ENCODE measurements at places on chromosomes 16 and 17.

- peak; percentile 11 for DNase-seq
These were observed 14.6 kb downstream of the HSD11B2 start for GRCh38 chr16:67445441-67445912.

DNA sequence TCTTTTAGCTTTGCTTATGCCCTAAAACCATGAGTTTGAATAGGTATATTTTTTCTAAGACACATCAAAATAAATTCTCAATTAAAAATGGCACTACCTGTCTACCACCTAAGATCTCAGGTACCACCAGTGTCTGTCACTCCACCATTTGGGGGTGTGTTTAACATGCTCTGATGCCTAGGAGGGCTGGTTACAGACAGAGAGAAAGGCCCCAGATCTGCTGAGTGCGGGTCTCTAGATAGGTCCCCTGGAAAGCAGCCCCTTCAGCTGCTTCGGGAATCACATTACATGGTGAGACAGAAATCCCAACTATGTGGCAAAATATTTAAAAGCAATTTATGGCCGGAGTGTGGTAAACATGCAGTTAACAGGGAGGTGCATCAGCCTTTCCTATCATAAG lies 653 bp upstream of the VAC14 start:
- no peak for DNase-seq

DNA sequence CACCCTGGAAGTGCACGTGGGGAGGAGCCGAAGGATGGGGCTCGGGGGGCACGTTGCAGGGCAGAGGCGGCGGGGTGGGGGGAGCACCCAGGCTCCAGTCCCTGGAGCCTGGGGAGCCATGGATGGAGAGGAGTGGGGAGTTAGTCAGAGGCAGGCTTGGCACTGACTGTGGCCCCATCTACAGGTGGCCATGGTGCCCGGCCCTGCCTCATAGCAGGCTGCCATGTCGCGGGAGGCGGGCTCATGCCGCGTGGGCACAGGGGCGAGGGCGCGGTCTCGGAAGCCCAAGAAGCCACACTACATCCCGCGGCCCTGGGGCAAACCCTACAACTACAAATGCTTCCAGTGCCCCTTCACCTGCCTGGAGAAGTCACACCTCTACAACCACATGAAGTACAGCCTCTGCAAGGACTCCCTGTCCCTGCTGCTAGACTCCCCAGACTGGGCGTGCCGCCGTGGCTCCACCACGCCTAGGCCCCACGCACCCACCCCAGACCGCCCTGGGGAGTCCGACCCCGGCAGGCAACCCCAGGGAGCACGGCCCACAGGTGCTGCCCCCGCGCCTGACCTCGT lies 3.0 kb downstream of the PRR35 start:
- no peak for DNase-seq

- no peak for DNase-seq
These were observed 61.5 kb downstream of the NETO2 start for GRCh38 chr16:47082099-47082865.

GRCh38 chr16:970386-970765 lies 408 bp downstream of the LMF1 start:
- DNase-seq, result no peak

- peak; percentile 3 for DNase-seq
These were observed 130.0 kb upstream of the TOX3 start for GRCh38 chr16:52676959-52677358.

- no peak for DNase-seq
These were observed 77.0 kb upstream of the GAS7 start for GRCh38 chr17:10275418-10275817.

DNA sequence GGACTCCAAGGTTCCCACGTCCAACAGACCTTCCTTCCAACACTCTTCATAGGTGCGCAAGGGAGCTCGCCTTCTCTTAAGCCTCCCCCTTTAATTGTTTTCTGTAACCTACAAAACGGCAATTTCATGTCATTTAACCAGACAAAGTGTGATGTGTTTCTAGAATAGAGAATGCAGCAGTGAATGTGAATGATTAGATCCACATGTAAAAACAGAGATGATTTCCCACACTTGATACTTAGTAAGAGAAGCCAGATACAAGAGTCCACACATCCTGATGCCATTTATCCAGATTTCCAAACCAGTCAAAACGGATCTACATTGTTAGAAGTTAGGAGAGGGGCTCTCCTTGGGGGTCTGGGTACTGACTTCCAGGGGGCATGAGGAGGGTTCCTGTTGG lies 89.3 kb downstream of the IRF8 start:
- DNase-seq, result no peak

Measured in small intestine (tissue), 16 donors.